CD4-positive, alpha-beta T cell treated with Interferon gamma for 1 hour (primary cell): ENCODE measurements at places on chromosomes 11 and 22.

DNA sequence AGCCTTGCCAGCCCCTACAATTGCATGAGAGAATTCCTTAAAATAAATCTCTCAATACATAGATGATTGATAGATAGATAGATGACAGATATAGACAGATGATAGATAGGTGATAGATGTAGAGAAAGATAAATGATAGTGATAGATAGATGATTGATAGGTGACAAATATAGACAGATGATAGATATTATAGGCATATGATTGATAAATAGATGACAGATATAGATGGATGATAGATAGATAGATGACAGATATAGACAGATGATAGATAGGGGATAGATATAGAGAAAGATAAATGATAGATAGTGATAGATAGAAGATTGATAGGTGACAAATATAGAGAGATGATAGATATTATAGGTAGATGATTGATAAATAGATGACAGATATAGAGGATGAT is 564.6 kb downstream of the ETS1 start:
- no peak for DNase-seq

DNA sequence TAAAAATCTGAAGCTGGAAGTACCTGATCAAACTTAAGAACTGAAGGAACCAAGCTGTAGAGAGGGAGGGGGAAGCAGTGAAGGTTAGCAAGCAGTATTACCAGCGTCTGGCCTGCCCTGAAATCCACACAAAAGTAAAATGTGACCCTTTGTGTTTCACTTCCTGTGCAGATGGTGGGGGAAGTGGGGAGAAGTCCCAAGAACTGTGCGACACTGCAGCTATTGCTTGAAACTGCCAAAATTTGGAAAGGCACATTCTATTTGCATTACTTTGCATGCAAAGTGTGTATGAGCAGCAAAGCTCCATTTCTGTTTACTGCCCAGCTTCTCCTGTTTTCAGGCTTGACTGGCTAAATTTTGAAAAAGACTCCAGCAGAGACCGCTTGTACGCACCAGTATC is 72.1 kb upstream of the BMAL1 start:
- no peak for DNase-seq

DNA sequence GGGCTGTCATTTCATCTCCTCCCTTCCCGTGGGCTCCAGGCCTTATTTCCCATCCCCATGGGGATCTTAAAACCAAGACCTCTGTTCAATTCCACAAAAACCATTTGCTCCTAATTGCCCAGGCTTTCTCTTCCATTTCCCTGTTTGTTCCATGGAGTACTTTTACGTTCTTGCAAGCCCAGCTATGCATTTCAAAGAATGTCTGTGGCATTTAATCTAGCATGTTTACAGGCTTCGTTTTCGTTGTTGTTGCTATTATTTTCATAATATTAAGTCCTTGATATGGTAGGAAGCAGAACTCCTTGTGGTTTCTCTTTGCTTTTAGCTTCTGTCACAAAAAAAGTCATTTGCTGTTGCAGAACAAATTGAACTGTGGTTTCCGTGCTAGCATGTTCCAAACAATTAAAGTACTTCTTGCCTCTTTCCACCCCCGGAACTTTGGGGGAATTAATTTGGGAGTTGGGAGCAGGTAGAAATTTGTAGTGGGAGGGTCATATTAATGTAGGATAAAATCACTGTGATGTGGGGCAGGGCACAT is 68.1 kb upstream of the SLC22A12 start:
- DNase-seq = no peak

GRCh38 chr11:95459291-95460042 is 228.5 kb upstream of the SESN3 start:
- no peak for DNase-seq

- no peak for DNase-seq
Measured at GRCh38 chr11:126357969-126358762, 2.7 kb downstream of the ST3GAL4 start.

DNA sequence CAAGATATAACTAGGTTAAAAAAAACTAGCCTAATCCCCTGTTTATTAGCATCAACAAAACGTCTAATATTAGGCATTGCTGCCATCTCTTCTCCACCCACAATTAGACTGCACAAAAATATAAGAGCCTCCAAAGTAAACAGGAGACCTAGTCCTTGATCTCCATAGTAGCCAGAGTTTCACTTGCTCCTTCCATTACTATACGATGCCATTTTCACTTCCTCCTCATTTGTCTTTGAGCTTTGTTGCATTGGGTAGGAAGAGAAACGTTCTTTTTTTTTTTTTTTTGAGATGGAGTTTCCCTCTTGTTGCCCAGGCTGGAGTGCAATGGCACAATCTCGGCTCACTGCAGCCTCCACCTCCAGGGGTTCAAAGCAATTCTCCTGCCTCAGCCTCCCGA is 42.3 kb upstream of the RDX start:
- DNase-seq = no peak

- no peak for DNase-seq
Measured at GRCh38 chr11:11525283-11525682, 96.5 kb downstream of the GALNT18 start.

DNA sequence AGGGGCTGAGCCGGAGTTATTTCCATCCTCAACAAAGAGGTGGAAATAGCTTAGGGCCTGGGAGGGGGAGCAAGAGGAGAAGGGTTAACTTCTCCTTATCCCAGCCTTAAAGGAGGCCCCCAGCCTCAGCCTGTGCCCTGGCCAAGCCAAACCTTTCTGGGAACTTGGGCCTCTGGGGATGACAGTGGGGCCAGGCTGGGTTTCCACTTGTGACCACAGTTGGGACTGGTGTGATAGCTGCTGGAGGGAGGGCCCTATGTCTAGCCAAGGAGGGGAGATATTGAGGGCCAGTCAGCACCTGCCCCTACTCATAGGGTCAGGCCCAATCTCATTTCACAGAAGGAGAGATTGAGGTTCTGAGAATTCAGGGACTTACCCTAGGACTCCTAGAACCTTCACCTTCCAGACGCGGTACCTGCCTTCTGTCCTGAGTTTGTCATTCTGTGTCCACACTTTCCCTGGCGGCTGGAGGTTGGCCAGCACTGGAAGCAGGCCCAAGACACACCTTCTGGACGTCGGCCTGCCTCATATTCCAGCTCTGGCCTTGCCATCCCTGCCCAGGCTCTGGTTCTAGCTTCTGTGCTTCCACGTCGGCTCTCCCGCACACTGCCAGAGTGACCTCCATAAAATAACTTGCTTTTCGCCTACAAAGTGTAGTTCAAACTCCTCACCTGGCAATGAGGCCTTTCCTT is 3.1 kb downstream of the RELT start:
- DNase-seq = no peak

DNA sequence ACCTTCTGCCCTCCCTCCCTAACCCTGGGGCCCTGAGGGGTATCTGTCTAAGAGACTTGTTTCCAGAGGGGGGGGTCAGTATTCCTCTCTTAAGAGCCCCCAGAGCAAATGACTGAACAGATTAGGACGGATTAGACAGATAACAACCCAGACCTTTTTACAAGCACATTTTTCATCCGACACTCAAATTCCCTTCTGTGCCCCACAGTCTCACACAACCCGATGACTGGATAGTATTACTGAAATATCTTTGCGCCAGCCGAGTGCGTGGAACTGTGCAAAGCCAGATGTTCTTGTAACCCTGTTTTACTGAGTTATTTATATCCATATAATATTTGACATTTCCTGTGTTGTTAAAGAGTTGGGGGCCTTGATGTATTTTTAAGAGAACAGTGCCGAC is 30.9 kb upstream of the FLI1 start:
- no peak for DNase-seq

GRCh38 chr11:94283678-94284077 is 20.7 kb upstream of the IZUMO1R start:
- DNase-seq = no peak

DNA sequence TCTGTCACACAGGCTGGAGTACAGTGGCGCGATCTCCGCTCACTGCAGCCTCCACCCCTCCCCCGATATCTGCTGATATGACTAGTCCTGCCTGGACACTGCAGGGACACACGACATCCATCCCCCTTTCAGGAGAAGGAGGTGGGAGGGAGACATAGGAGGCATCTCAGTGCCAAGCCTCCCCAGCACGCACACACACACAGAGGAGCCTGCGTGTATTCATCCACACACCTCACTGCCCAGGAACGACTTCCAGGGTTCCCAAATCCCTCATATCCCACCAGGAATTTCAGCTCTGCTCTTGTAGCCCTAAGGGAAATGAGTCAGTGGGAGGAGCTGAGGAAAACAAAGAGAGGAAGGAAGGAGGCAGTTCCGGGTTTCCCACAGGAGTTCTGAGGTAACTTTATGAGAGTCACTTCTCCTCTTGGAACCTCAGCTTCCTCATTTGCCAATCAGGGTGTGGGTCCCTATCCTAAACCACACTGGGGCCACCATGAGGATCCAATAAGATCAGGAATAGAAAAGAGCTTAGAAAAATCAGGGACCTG is 37.2 kb upstream of the ACER3 start:
- no peak for DNase-seq

DNA sequence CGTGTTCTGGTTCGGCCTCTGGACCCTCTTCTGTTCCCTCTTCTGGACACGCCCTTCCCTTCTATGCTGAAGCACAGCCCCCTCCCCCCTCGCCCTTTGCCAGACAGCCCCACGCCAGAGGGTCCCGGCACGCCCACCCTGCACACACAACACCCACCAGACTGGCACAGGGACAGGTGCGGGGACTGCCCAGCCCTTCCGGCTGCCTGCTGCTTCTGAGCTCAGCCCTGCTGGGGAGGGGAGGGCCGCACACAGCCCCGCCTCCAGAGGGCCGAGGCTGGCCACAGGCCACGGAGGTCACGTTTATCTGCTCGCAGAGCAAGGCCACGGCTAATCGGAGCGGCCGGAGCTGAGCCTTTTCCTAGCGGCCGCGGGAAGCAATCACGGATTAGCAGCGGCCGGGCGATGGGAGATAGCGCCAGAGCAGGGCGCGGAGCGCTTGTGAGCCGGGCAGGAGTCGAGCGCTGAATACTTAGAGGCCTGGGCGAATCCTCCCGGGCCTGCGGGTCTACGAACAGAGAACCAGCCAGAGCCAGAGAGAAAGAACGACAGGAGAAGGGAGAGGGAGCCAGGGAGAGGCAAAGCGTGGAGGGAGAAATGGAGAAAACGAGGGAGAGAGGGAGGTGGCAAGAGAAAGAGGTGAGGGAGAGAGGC is 21.5 kb downstream of the OTUB1 start:
- DNase-seq = peak; percentile 24

- no peak for DNase-seq
Measured at GRCh38 chr11:115710426-115710825, 206.2 kb upstream of the CADM1 start.

DNA sequence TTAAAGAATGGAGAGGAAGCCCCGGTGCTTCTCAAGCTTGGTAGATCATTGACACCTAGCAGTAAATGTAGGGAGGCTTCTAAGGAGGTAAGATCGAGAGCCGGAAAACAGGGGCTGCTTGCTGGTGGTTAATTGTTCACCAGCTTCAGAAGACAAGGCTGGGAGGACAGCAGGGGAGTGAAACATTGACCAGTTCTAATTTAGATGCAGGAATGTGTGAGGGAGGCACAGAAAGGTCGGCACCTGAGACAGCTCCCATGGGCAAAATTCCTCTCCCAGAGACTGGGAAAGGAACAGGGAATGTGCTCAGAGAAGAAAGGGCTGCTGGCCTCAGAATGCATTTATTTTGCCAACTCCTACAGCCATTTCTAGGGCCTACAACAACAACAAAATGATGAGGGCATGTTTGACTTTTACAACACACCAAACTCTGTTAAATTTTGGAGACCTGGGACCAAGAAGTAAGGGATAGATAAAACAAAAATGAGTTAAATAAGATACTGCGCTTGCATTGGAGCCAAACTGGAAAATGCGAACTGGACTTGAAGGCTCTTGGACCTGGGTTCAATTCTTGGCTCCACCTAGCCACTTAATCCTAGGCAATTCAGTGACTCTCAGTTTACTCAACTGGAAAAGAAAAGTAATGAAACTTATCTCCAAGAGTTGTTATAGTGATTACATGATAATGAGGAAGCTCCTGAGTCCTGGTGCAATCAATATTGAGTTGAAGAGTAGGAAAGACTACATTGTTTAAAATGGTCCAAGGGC is 31.0 kb downstream of the FZD4 start:
- DNase-seq = no peak

DNA sequence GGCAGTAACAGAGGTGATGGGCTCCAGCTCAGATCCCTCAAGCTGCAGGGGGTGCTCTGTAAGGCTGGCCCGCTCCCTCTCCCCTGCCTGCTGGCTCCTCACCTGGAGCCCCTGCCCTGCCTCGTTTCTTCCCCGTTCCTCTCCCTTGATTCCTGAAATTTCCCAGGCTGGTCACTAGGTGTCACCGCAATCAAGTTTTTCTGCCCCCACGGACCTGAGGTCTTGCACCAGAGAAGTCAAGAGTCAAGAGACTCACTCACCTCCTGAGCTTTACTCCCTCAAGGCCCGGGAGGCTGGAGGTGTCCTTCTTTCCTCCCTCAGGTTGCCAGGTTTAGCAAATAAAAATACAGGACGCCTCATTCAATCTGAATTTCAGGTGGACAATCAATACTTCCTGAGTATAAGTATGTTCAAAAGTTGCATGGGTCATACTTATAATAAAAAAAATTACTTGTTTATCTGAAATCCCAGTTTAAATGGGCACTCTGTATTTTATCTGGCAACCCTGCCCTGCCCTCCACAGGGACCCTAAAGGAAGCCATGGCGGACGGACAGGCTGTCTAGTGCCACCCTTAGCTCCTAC is 69.2 kb downstream of the SCUBE1 start:
- DNase-seq = peak; percentile 37

- no peak for DNase-seq
Measured at GRCh38 chr11:96227244-96227643, 115.8 kb downstream of the MAML2 start.

DNA sequence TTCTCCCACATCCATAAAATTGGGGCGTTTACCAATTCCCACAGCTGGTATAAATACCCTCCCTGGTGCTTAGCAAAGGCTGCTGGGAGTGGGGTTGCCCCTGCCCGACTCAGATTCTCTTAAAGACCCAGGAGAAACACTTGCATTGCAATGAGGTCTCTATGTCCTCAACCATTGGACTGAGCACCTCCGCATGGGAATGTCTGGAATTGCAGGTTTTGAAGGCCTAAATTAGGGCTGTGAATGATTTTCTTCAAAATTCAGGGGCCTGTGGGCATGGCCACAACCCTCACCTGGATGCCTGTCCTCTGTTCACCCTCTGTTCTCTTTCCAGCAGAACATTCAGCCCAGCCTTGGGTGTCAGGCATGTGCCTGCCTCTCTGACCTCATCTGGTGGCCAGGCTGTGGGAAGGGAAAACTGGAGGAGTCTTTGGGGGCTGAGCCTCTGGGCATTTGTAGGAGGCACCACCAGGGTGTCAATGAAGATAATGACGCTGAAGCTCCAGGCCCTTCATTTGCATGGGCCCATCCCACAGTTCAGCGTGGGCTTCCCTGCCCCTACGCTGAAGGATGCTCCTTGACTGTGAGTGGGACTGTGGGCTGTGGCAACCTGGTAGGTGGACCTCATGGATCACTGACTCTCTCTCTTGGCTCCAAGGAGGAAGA is 52.7 kb upstream of the MYEOV start:
- no peak for DNase-seq
